Small intestine (tissue), 16 donors: ENCODE measurements at places on chromosomes 11 and 22. TPM values are rescaled to one million over a fixed set of nuclear protein-coding genes. Genes with fewer than 3 reads are reported as not detected.

ROM1 gene
- polyA plus RNA-seq = 8.4 TPM

DNA sequence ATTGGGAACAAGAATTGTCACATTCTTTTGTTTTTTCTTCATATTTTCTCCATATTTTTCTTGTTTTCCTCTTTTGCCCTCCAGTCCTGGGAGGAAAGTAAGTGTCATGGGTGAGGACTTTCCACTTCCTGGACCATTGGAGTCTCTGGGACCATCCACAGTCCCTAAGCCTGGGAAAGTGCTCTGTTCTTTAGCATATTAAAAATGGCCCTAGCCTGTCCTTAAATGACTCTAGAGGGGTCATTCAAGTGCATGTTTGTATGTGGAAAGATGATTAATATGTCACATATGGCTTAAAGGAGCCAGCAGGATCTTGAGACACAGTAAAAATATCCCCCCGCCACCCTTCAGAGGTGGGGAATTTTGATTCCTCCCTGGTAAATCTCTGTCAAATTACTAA, 20.1 kb upstream of the SCGB1D1 start:
- no peak overlapping the region for H3K27ac ChIP-seq
- peaks cover 19% of the 10 kb centered on the region for H3K27me3 ChIP-seq
- no peaks in the 10 kb centered on the region for H3K4me1 ChIP-seq
- no peak for DNase-seq
- H3K36me3 ChIP-seq = no peaks in the 10 kb centered on the region
- no peak overlapping the region for H3K4me3 ChIP-seq

DNA sequence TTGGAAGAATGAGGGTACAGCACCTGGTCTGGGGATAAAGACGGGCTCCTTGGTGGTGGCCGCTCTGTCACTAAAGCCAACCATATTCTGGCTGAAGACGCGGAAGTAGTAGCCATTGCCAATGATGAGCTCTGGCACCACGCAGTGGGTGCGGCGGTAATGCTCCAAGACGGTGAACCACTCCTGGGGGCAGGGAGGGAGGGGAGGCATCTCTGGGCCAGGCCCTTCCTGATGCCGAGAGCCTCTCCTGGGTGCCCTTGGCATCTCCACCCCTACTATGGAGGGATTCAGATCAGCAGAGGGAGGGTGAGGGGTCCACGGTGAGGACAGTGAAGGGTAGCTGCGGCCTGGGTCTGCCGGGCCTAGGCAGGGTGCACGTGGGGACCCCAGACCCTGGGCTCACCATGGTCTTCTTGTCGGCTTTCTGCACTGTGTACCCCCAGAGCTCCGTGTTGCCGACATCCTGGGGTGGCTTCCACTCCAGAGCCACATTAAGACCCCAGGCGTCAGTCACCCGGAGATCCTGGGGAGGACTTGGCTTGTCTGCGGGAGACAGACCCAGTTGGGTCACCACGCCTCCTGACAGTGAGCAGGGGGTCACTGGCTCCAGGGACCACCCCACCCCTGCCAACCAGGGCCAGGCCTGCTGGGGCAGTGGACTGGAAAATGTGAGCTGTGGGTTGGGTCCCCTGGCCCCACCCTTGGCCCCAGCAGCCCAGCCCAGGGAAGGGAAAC, 19.5 kb downstream of the MYBPC3 start:
- DNase-seq = no peak
- no peaks in the 10 kb centered on the region for H3K27me3 ChIP-seq
- no peak overlapping the region for H3K27ac ChIP-seq
- H3K4me1 ChIP-seq = peaks cover 2% of the 10 kb centered on the region
- H3K4me3 ChIP-seq = no peak overlapping the region
- peaks cover 15% of the 10 kb centered on the region for H3K36me3 ChIP-seq

GRCh38 chr11:83611031-83611430, 324.9 kb upstream of the CCDC90B start:
- H3K4me3 ChIP-seq = no peak overlapping the region
- no peak overlapping the region for H3K27ac ChIP-seq
- H3K4me1 ChIP-seq = no peaks in the 10 kb centered on the region
- H3K27me3 ChIP-seq = no peaks in the 10 kb centered on the region
